ENCODE measurements at places on chromosomes 4 and X.

GRCh38 chr4:86845593-86845992 is 3.6 kb downstream of the SLC10A6 start:
- DNase-seq, result no peak

DNA sequence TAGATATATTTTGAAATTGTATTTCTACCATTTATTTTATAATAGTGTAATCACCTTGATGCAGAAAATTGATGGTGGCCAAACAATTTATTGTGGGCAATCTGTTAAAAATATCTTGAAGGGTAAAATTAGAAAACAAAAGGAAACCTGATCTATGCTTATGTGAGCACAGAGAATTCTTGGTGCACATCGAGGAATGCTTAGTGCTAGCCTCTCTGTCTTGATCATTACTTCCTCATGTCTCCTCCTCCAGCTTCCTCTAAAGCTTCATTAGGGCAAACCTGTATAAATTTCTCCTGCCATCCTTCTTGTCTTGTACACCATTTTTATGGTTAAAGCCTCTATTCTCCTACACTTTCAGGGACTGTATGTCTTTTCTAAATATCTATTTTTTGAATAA is 725.8 kb downstream of the RAPGEF2 start:
- DNase-seq, result no peak

GRCh38 chrX:23637187-23637586 is 30.1 kb upstream of the PRDX4 start:
- no peak for DNase-seq

DNA sequence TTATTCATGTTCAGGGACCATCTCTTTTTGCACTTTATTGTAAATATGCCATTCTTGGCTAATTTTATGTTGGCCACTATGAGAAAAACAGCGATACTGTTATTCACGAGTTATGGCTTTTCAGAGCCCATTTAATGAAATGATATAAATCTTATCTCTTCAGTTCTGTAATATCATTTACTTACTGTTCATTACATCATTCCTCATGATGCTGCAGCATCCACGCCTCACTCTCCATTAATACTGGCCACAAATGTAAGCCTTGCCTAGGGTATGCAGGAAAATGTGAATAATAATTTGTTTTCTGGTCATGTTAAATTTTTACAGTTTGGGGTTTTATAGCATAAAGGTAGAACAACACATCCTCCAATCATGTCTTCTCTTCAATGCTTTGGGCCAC is 639.6 kb downstream of the SMARCA1 start:
- no peak for DNase-seq

- DNase-seq, result no peak
Measured at GRCh38 chrX:20037186-20037585, 46.3 kb upstream of the BCLAF3 start.

DNA sequence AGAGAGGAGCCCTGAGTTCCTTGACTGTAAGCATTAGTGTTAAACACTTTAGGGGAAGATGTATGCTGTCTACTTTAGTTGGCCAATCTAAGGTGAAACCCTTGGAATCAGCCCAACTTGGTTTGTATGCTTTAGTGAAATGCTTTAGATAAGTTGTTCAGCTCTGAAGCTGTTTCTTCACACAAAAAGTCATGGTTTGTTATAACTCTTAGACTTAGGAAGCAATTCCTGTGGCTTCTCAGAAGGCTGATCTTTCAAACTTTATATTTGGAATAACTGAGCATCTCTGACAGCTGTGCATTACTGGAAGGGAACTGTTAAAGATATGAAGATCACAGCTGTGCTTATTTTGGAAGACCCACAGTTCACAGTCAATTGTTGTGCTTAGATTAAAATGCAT is 714.1 kb downstream of the FAT4 start:
- DNase-seq, result no peak

DNA sequence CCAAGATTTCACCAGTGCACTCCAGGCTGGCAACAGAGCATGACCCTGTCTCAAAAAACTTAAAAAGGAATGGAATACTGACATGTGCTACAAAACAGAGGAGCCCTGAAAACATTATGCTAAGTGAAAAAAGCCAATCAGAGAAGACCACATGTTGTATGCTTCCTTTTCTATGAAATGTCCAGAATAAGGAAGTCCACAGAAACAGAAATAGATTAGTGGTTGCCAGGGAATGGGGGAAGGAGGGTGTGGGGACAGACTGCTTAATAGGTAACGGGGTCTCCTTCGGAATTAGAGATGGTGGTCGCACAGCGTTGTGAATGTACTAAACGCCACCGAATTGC is 30.1 kb upstream of the KIAA0232 start:
- DNase-seq, result no peak
